Small intestine (tissue), 16 donors: ENCODE measurements at places on chromosomes 2 and 18.

DNA sequence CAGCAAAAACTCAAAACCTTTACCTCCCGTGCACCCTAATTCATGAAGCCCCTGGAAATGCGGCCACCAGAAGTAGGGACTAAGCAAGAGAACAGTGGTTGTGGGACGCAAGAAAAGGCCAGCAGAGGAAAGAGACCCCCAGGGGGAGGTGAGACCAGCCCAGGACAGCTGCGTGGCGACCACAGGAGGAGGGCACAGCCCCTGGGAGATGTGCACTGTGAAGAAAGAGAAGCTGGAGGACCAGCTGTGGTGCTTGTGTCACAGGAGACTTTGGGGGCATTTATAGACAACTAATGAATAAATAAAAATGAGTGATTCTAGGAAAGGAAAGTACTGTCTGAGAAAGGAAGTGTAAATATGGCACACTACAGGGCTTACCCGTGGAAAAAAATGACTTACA lies 263.8 kb downstream of the EIPR1 start:
- no peak for DNase-seq

- DNase-seq = peak; percentile 39
These were observed 19.8 kb downstream of the ARL5A start for GRCh38 chr2:151808258-151809072.

DNA sequence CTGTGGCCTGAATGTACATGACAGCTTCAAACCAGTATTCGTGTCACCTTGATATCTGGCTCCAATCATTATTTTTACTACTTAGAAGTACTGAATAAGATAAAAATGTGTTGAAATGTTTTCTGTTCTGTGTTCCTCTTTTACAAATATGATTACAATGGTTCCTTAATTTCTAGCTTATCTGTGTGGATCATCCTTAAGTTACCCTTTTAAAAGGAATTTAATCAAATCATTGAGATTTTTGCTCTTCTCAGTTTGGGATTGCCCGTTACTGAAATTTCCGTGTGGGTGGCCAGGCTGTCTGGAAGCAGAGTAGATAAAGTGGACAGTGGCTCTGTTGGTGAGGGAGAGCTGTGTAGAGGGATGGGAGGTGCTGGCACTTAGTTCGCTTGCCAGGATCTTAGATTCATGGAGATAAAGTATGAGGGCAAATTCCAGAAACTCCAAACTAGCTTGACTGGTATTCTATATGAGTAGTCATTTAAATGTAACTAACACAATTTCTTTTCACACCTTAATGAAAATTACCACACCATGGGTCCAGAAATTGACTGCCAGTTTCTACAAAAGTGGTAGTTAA lies 27.4 kb upstream of the SAG start:
- DNase-seq = no peak

- peak; percentile 27 for DNase-seq
These were observed 3.5 kb downstream of the NBEAL1 start for GRCh38 chr2:203018181-203018580.

GRCh38 chr2:8627019-8627691 lies 54.7 kb upstream of the ID2 start:
- DNase-seq = peak; percentile 58

DNA sequence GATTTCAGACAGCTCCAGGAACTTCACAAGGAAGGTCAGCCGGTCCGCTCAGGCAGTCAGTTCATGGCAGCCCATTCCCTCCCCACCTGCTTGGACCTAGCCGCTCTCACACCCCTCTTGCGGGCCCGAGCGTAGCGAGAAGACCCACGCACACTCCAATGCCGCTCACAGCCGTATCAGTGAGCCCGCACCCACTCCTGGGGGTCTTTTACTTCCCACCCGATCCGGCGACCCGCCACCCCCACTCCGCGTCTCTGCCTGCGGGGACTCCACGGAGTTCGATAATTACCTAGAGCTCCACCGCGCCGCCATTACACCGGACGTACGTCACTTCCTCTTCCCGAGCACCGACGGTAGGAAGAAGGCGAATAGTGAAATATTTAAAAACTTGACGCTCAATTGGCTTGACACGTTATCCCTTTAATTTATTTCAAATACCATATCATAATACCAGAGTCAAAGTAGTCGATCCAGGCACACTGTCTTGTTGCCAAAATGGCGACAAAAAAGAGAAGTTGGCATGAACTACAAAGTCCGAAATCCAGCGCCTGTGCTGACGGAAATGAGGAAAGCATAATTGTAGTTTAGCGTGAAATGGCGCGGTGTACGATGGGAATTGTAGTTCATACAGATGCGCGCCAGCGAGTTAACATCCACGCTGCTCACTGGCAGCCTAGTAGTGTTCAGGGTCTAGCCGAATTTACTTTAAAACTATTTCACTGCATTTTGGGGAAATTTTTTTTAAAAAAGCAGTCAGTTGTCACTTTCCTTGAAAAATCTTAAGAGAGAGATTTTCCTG lies at the start of gene CWC22:
CWC22 (minus strand) TSS at position 517 of the 799 bp plus-strand sequence. CDS start 13,956 bp downstream, outside the sequence.
- peak; percentile 93 for DNase-seq

- no peak for DNase-seq
These were observed 27.1 kb downstream of the SH2D6 start for GRCh38 chr2:85445316-85446295.

- DNase-seq = no peak
These were observed 443.9 kb upstream of the VRK2 start for GRCh38 chr2:57602733-57603132.

DNA sequence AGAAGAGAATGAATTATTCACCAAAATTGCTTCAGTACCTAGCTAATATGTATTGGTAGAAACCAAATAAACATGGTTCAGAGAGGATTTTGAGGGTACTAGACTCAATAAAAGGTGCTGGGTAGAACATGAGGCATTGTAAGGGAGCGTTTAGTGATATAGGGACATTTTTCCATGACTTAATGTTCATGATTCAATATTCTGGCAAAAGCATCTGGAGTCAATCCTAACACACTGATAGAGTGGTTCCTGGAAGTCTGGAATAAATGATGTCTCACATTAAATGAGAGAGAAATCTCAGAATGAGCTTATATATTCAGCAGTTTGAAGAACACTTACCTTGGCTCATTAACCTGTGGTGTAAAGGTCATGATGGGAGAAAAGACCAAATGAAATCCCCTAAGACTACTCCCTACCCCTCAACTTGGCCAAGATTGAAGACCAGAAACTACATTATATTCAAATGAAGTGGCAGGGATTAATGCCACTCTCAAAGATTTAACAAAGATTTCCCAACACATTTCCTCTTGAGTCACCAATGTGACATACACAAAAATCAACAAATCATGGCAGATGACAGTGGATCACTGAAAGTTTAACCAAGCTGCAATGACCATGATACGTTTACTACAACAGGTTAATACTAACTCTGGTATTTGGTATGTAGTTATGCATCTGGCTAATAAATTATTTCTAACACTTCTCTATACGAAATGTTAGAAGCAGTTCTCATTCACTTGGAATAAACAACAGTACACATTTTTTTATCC lies 309.5 kb downstream of the SATB2 start:
- no peak for DNase-seq

GRCh38 chr18:13809043-13809430 lies 14.9 kb upstream of the MC5R start:
- DNase-seq = peak; percentile 94

GRCh38 chr2:148545390-148546256 lies 98.9 kb upstream of the EPC2 start:
- DNase-seq = no peak

DNA sequence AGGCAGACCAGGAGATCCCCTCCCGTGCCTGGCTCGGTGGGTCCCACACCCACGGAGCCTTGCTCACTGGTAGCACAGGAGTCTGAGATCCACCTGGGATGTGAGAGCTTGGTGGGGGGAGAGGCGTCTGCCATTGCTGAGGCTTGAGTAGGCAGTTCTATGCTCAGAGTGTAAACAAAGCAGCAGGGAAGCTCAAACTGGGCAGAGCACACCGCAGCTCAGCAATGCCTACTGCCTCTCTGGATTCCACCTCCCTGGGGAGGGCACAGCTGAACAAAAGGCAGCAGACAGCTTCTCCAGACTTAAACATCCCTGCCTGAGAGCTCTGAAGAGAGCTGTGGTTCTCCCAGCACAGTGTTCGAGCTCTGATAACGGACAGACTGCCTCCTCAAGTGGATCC lies 85.1 kb downstream of the UGP2 start:
- no peak for DNase-seq

- DNase-seq = peak; percentile 52
These were observed 79.6 kb upstream of the LAPTM4A start for GRCh38 chr2:20130821-20131645.

- no peak for DNase-seq
These were observed 400.7 kb downstream of the NBAS start for GRCh38 chr2:15160201-15160991.

DNA sequence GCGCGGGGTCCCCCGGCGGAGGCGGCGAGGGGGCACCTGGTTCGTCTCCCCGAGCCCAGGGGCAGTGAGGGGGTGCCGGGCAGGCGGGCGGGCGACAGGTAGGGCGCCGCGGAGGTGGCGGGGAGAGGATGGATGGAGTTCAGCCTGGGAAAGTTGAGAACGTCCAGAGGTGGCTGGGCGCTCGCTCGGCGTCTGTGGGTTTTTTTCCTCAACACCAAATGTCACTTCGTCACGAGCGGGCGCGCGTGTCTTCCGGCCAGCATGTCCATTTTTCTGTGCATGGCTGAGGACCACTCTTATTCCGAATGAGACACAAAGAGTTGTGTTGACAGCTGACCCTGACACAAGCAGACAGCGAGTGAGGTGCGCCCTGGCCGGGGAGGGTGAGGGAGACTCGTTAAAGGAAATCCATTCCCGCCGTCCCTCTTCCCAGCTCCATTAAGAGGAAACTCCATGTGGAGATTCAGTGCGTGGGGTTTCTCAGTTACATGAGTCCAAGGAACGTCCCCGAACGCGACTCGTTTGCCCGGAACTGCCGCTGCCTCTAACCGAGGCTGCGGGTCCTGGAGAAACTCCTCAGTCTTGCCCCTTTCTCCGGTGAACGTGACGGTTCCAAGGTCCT lies 859 bp downstream of the GREB1L start:
- DNase-seq = peak; percentile 56

- DNase-seq = peak; percentile 46
These were observed 15.9 kb downstream of the C2orf74 start for GRCh38 chr2:61177727-61178549.

DNA sequence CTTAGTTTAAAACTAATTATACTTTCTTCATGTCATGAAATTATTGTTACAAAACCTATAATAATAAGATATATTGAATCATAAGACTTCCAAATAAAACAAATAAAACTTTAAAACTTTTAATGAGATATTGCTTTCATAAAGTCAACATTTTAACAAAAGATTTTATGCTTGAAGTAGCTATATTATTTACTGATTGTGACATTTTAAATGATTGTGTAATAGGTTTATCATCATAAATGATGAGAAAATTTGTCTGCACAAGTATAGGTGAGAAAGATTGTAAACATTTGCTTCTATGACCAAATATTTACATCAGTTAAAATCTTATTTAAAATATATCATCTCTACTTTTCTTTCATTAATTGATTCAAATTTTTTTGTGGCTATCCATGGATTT lies 5.1 kb upstream of the GALNT13 start:
- DNase-seq = no peak

DNA sequence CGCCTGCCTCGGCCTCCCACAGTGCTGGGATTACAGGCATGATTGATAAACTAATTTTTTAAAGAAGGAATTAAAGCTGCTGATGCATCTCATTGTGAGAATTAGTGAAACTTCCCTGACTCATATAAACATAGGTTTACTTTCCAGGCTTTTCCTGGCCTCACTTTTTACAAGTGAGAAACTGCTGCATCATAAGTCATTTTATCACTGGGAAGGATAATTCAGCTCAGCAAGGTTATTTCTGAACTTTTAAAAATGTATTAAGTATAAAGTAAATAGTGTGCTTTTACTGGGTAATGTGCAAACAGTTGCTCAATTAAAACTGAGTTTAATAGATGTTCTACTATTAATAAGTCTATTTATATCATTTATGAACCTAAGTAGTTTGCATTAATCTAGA lies 1130.3 kb upstream of the CDH2 start:
- no peak for DNase-seq

GRCh38 chr2:36441816-36442215 lies 86.2 kb downstream of the CRIM1 start:
- DNase-seq = no peak

DNA sequence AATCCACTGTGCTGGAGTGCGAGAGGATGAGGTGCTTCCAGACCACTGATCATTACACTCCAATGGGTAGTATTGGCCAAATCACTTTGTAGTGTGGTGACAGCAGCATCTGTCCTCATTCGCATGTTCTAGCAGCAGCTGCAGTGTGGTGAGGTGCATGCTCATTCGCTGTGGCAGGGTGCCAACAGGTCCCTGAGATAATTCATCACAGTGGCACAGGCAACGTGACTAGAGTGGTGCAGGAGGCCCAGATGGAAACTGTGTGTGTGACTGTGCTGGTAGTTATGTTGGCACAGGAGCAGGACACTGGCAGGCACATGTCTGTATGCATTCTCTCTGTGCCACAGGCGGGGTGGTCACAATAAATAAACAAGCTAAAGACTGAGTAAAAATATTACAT lies 329.5 kb upstream of the SYT4 start:
- no peak for DNase-seq

- DNase-seq = no peak
These were observed 423.5 kb upstream of the SLC14A2 start for GRCh38 chr18:45191795-45192194.

GRCh38 chr2:46461011-46461674 lies 18.2 kb upstream of the TMEM247 start:
- DNase-seq = peak; percentile 71

DNA sequence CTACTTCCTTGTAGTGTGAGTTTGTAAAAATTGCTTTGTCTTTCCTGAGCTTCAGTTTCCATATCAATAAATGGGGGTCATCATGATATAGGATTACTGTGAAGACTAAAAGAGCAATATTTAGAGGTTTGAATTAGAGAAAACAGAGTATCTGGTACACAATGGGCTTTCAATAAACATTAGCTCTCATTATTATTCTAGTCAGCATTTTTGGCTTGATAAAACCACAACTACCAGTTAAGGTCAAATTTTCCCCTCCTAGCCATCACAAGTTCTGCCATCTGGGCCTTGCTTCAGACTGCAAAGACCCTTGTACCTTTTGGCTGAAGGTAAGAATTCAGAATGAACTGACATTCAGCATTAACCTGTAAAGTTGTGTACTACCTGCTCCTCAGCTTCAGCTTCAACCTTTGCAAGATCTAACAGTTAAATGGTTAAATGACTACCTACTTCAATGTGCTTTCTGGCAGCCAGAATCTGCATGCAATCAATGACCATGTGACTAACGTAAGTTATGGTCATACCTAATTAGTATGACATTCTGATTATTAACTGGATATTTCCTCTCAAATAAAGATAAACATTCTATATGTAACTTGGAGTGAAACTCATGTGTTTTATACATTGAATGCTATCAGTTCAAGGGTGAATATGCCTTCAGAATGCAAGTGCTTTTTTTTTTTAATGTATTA lies 52.7 kb upstream of the FRZB start:
- no peak for DNase-seq
